ENCODE measurements at places on chromosomes 4 and X.

DNA sequence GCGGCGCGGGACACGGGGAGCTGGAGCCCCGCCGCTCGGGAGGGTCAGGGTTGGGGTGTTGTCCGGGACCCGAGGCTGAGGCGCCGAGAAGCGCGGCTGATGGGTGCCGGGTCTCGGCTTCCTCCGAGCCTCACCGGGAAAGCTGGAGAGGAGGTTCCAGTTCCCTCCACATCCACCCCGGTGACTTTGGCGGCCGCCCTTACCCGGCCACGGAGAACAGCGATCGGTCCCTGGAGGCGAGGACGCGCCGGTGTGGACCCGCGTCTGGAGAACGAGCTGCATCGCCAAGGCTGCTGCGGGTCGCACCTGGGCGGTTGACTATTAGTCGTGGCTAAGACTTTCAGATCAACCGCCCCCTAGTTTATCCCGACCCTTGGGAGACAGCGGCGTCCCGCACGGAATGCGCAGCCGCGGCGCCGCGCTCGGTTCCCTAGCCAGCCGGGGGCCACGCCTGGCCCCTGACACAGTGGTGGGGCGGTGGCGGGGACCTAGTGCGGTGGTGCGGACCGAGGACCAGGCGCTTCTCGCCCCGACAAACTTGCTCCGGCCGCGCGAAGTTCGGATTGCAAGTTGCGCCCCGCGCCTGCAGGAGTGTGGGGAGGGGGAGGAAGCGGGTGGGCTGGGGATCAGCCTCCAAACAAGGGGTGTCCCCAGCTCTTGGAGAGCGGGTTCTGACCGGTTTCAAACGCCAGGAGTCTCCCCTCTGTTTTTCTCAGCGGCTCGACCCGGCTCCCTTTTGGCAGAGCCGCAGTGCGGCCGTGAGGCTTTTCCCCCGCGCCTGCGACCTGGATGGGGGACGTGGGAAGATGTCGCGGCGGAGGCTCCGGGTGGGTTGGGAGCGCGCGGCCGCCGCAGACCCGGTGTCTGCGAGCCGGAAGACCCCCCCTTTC, 568 bp downstream of the FHDC1 start:
- no peak for DNase-seq

DNA sequence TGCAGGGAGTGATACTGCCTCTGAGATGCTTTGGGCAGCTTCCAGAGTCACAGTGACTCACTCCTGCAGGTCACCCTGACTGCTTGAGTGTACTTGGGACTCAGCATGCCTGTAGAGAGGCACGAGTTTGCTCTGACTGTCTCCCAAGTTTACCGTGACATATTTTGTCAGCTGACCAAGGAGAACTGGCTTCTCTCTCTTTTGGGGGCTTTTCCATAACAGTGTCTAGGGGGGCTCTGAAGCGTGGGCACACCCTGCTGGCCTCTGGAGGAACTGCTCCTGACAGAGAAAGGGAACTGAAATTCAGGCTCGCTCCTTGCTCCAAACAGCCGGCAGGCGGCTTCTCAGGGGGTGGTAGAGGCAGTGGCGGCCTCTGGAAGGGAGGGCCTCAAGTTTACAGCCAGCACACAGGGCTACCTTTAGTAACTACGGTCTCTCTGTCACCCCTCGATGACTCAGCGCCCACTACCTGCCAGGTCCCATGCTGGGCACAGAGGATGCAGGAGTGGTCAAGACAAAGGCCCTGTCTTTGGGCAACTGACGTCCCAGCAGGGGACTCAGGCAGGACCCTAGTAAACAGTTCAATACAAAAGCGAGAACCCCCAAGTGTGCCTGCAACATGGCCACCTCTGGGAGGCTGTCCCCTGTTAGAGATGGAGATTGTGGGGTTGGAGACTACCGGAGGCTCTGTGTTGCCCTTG, 17.8 kb downstream of the ZNF185 start:
- no peak for DNase-seq

DNA sequence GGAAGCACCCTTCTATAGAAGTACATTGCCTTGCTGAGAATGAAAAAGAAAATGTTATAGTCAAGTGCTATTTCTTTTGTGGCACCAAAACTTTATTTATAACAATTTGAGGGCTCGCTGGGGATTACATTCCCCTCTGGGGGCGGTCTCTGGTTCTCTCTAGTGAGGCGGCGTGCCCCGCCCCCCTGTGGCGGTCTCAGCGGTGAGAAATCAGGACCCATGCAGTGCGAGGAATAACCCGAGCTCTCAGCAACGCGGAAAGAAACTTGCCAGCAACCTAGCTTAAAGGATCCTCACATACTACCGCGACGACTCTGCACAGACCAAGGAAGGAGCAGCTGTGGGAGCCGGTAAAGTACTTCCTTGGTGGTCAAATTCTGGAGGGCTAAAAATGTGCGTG, 83.4 kb upstream of the SHISA3 start:
- no peak for DNase-seq

DNA sequence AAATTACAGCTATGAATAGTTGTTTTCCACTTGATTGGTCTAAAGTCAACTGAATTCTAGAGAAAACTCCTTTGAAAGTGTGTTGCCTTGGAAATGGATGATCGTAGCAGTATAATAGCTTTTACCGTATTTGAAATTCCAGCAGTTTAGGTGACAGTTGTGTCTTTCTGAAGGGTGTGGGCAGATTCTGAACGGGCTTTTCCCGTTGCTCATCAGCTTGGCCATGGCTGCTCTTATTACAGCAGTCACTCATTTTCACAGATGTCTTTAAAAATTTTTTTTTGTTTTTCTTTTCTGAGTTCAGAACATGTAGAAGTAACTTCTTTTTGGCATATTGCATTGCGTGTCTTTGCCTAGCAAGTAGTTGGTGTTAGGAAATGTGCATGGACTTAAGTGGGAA, 69.6 kb upstream of the SLC4A4 start:
- DNase-seq = no peak

DNA sequence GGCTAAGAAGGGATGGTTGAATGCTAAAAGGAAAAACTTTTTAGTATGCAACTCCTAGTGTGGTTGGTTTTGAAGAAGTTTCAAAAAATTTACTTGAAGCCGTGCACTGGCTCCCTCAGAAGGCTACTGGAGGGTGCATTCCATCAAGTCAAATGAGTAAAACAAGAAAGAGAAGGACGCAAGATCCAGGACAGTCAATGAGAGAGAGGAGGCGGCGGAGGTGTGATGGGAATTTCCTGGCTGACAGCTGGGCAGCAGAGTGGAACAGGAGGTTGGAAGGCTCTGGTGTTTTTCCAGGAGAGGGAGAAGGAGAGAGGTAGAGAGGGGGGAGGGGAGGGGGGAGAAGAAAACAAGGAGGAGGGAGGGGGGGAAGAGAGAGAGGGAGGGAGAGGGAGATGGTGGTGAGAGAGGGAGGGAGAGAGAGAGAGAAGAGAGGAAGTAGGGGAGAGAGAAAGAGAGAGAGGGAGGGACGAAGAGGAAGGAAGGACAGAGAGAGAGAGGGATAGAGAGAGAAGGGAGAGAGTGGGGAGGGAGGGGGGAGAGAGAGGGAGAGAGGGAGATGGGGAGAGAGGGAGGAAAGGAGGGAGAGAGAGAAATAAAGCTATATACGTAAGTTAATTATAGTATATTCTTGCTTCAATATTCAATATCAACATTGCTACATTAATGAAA, 126.4 kb downstream of the SH3KBP1 start:
- no peak for DNase-seq

DNA sequence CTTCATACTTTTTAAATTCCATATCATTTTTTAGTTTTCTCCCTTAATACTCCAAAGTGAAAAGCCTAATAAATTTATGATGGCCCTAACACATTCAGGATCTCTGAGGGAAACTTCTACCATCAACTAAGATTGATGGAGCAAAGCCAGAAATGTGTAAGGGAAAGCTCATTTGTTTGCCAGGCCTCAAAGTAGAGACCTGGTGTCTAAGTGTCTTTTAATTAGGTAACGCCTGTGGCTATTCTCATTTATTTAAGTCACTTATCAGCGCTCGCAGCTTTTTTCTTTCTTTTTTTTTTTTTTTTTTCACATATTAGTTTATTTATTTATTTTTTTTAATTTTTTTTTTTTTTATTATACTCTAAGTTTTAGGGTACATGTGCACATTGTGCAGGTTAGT, 242.4 kb downstream of the TMA16 start:
- DNase-seq = no peak

DNA sequence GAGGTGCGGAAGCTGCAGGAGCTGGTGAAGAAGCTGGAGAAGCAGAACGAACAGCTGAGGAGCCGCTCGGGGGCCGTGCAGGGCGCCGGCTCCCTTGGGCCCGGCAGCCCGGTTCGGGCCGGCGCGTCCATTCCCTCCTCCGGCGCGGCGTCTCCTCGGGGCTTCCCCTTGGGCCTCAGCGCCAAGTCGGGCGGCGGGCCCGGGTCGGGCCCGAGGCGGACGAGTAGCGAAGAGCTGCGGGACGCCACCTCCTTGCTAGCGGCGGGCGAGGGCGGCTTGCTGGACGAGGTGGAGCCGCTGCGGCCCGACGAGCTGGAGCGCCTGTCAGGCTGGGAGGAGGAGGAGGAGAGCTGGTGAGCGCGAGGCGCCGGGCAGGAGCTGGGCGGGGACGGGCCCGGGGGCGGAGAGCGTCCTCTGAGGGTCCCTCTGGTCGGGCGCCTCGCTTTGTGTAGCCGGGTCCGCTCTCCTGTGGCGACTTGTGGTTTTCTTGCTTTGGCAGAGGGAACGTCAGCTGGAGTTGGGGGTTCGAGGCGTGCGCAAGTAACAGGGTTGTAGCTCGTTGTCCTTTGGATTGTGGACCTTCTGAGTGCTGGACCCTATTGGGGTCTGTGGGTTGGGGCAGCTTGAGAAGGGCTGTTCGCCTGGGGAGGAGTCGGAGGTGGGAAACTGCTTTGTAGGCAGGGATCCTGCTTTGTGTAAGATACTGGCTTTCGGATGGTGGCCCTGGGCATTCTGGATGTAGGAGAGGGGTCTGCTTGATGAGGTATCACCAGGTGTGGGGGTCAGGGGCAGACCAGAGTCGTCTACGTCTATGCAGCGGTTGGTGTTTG, 662 bp downstream of the SLAIN2 start:
- DNase-seq = peak; percentile 43

DNA sequence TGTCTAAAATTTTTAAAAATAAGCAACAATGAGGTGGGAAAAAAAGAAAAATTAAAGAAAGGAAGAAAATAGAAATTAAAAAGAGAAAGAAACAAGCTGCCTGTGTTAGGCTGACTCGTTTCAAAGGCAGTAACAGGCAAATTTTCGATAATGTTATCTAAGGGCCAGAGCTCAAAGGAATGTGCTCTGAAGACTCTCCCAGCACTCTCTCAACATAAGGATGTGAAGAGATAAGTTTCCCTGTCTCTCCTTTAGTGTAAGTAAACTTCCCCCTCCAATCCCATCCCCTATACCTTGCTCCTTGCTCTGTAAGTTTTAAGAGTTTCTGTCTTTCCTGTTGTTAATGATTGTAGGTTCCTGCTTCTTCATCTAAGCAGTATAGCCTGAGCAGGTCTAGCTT, 172.8 kb downstream of the TEX13C start:
- no peak for DNase-seq

DNA sequence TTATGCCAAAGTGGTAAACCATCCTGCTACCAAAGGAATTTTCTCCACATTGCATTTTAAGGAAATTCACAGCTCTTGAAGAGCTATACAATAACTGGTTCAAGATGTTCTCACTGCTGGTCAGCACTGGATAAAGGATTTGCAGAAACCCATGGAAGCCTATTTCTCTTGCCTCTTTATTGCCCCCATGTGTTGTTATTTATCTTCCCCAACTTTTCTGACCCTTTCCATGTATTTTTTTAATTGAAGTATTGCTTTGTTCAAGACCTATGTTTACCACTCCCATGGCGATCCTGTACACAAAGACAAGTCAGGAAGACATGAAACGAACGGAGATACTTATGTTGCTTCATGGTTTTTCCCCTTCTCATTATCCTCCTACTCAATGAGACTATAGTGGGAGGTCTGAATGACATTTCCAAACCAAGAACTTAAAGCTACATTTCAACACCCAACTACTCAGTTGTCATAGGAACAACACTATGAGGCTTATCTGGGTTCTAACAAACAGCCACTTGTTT, 566.4 kb upstream of the DIPK2B start:
- DNase-seq = no peak

GRCh38 chrX:118974908-118975671, 672 bp downstream of the LONRF3 start:
- peak; percentile 36 for DNase-seq

DNA sequence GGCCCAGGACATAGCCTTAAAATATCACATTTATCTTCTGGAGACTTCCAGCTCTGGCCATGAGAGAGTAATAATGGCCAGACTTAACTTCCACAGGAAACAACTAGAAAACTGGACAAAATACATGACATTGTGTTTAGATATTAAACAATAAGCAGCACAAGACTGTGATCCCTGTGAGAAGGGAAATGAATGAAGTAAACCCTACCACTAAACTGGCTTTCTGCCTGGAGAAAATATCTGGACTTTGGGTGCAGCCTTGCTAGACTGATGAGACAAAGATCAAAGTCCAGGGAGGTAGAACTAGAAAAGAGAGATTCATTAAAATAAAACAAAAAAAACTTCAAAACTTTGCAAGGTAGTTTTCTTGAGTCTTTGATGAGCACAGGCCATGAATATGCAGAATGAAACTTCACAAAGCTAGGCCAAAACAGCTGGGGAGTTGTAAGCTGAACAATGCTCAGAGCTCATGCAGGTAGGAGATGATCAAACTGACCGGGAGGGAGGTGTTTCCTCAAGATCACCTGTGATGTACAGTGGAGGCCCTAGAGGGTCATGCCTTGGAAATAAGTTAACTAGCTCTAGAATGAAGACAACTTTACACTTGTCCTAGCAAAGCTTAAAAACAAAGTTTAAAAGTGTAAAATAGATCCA, 147.0 kb upstream of the SH3RF1 start:
- no peak for DNase-seq

GRCh38 chr4:53520116-53520515, 71.2 kb downstream of the LNX1 start:
- no peak for DNase-seq

- no peak for DNase-seq
Measured at GRCh38 chr4:109798866-109799265, 2.9 kb downstream of the CFI start.

- no peak for DNase-seq
Measured at GRCh38 chr4:145626623-145626982, 7.4 kb downstream of the MMAA start.

GRCh38 chr4:185256446-185256845, 47.0 kb downstream of the SNX25 start:
- no peak for DNase-seq

Data from posterior cingulate gyrus (tissue), 11 donors.